ENCODE measurements at places on chromosomes 4 and X. TPM values are rescaled to one million over a fixed set of nuclear protein-coding genes. Genes with fewer than 3 reads are reported as not detected.

MAGED1 gene
- 415 TPM for total RNA-seq

KCNIP4 gene
- total RNA-seq = not detected

DMP1 gene
- total RNA-seq = not detected

CT45A1 gene
- total RNA-seq = not detected

AREG gene
- total RNA-seq = 0.18 TPM

TBL1X gene
- 21.1 TPM for total RNA-seq

CHRNA9 gene
- total RNA-seq = not detected

PHKA1 gene
- 3.3 TPM for total RNA-seq

All from IMR-90 (cell line).